ENCODE measurements at places on chromosomes 6 and 20. TPM values are rescaled to one million over a fixed set of nuclear protein-coding genes. Genes with fewer than 3 reads are reported as not detected.

RSPO3 gene
- not detected for polyA plus RNA-seq

KCNK15 gene
- 0.58 TPM for polyA plus RNA-seq

TCP11 gene
- 0.13 TPM for polyA plus RNA-seq

BPIFB1 gene
- not detected for polyA plus RNA-seq

TRIM31 gene
- not detected for polyA plus RNA-seq

CASS4 gene
- 0.50 TPM for polyA plus RNA-seq

TP53INP2 gene
- polyA plus RNA-seq: 5.1 TPM

ADGB gene
- polyA plus RNA-seq: not detected

GRCh38 chr6:63935732-63936131 is 300.1 kb downstream of the PHF3 start:
- DNase-seq: no peak

DNA sequence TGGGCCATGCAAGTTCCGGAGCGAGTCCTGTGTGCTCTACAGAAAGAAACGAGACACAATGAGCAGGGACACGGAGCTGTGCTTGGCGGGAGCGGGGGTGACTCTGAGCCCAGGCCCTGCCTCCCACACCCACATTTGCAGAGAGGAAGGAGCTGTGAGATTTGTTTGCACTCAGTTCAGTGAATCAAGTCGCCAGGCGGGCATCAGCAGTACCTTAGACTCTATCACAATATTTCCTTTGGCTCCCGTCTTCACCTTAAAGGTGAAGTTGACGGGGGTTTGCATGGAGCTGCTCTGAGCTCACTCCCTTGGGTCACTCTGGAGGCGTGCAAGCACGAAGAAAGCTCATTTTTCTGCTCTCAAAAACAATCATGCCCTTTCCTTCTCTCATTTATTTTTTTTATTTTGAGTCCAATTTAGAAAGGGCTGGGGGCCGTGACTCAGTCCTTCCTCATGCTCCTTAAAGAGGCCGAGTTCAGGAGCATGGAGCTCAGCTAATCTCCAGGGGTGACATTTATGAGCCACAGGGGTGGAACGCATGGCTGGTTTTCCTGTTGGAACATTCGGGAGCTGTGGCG is 188.2 kb downstream of the NFATC2 start:
- DNase-seq: no peak

- no peak for DNase-seq
These were observed 10.4 kb downstream of the GPR63 start for GRCh38 chr6:96826865-96827264.

DNA sequence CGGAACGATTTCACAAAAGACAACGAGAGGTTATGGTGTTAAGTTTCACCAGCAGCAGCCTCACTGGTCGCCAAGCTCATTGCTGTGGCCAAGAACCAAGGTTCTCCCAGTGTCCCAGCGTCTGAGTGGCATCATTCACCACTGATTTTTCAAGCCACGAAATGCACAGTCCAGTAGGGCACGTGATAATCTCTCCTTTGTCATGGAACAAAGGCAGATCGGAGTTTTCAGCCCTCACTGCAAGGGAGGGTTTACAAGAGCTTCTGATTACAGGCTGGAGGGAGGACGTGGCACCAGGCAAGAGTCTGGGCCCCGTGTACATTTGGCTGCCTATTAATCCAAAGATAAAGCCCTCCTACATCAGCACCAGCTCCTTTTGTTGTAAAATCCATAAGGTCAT is 2.0 kb downstream of the CD24 start:
- no peak for DNase-seq

GRCh38 chr6:45880159-45880558 is 135.5 kb downstream of the CLIC5 start:
- no peak for DNase-seq

- no peak for DNase-seq
These were observed 45.1 kb downstream of the COL9A1 start for GRCh38 chr6:70257768-70258273.

- DNase-seq: no peak
These were observed 40.6 kb downstream of the KCNS1 start for GRCh38 chr20:45060294-45060693.

- no peak for DNase-seq
These were observed 188.8 kb upstream of the KHDRBS2 start for GRCh38 chr6:62474793-62475192.

GRCh38 chr20:3014662-3015061 is 28.8 kb upstream of the GNRH2 start:
- DNase-seq: no peak

GRCh38 chr6:4435981-4436445 is 300.6 kb upstream of the ECI2 start:
- DNase-seq: no peak

All from BJ (cell line).